ENCODE measurements at places on chromosomes 12 and 14.
A peak's percentile ranks its signal among the peaks of the same experiment; 100 is the strongest.

DNA sequence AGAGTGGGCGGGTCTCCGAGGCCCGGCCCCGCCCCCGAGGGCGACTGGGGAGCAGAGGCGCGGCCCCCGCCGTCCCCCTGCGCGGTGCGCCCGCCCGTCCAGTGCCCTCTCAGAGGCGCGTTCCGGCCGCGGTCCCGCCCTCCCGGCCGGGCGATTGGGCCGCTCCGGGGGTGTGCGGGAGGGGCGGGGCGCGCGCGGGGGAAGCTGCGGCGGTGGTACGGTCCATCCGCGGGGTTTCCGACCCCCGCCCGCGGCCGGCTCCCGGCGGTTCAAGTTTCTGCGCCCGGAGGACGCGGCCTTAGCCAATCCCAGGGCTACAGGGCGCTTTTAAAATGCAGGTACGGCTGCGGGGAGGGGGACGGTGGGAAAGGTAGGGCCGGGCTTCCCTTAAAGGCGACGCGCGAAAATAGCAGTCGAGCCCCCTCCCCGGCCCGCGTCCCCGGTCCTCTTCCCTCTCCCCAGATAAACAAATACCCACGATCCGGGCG, 315 bp upstream of the CCDC85C start:
- peak; percentile 85 for DNase-seq

DNA sequence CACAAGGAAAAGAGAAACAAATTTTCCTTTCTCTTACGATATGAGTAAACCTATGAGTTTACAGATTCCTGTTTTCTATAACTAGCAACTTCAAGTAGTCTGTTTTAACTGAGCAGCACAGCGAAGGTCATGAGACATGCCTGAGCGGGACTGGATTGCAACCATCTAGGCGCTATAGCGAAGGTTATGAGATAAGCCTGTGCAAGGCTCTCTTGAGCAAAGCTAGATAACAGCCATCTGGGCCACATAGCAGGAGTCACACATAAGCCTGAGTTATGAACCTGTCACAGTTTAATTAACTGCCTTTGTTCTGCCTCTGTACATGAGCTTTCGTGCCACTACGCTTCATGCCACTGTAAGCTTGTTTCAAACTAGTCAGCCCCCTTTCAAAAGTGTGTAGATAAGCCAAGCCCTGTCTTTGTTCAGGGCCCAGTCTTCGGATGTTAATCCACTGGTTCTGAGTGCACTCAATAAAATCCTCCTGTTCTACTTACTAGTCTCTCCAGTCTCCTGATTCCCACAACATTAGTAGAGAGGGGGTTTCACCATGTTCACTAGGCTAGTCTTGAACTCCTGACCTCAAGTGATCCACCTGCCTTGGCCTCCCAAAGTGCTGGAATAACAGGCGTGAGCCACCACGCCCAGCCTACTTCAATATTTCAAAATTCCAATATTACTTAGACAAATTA, 47.1 kb downstream of the SEC23A start:
- DNase-seq: no peak

- no peak for DNase-seq
Measured at GRCh38 chr14:102182936-102183619, 43.4 kb downstream of the WDR20 start.

- no peak for DNase-seq
Measured at GRCh38 chr14:94486883-94487282, 10.9 kb upstream of the SERPINA9 start.

GRCh38 chr14:102898298-102898697, 24.2 kb upstream of the AMN start:
- DNase-seq: no peak

DNA sequence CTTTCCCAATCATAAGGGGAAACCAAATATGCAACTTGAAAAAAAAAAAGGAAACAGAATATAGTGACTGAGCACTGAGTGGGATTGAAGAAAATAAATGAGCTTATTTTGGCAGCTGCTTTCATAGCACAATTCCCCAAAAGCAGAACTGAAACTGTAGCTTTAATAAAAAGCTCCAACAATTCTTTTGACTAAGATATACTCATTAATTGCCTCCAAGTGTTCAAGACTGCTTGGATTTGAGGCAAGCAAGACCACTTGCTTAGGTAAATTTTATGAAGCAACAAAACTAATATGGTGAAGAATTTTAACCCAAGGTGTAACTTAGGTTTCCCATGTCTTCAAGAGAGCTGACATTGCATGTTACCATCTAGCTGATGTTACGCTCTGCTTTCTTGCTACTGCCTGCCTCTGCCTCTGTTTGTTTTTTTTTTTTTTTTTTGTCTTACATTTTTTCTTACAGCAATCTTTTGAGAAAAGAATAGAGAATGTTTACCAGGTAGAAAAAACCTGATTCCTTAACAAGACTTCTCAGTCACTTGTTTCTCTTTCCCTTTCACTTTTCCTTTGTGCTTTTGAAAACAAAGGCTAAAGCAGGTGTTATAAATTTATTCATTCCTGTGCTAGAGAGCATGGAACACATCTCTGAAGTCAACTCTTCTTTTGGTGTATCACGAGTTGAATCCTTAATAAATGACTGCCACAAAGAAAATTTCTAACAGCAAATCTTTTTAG, 134.4 kb downstream of the BCAT1 start:
- no peak for DNase-seq
